ENCODE measurements at places on chromosomes 4 and X.

DNA sequence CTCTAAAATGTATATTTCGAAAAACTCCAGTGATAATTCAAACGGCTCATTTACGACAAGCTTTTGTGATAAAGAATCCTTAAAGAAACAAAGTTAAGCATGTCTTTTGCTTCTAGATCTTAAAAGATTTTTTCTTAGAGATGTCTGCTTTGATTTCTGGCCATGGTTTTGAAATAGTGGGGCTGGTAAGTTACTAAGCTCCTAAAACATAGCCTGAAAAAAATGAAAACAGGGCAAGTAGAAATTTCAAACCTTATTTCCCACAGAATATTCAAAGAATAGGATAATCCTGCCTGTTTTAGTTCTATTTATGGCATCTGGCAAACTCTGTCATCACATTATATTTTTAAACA lies 318.3 kb downstream of the ARHGAP24 start:
- DNase-seq: no peak

DNA sequence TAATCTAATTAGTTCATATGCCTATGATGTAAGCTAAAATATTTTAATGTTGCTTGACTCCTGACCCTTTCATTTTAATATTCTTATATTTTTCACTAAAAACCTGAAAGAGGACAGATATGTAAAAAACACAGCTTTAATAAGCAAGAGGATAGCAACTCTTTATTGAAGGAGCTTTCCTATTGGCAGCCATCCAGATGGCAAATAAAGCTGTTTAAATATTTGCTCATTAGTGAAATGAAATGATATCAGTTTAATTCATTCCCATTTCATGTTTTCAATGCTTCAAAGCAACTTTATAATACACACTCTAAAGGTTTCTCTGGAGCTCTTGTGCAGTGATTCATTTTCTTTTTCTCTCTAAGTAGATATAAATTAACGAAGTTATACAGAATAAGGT lies 473.4 kb downstream of the PCDH7 start:
- DNase-seq: no peak

- DNase-seq: no peak
Observed at GRCh38 chr4:26763648-26764047, 97.0 kb upstream of the STIM2 start.

DNA sequence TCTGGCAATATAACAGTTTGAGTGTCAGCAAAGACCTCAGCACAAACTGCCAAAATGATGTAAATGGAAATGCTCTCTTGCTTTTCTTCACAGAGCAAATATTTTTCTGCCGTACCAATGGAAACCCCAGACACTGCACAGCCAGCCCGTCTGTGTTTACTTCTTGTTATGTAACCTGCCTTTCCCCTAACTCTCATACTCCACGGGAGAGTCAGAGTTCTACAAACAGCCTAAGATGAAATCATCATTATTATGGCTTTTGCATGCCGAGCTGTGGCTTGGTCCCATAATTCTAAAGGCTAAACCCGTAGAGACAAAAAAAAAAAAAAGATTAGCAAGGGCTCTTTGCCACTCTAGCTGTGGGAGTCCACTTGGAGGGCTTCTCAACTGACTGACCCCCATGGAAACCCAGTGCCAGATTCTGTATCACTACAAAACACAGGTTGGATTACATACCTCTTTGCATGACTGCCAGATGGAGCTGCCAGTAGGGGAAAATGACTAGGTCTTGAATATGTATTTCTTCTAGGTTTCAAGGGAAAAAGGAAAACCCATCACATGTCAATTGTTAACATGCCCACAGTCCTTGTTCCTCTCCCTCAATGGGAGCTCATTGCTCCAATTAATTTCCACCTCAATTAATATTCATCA lies 197.2 kb upstream of the CNKSR2 start:
- DNase-seq: no peak

- no peak for DNase-seq
Observed at GRCh38 chr4:181264893-181265292, 978.3 kb upstream of the TENM3 start.

- DNase-seq: no peak
Observed at GRCh38 chr4:26793735-26794134, 66.9 kb upstream of the STIM2 start.

GRCh38 chr4:153510252-153511001 lies 44.3 kb downstream of the TMEM131L start:
- DNase-seq: no peak

DNA sequence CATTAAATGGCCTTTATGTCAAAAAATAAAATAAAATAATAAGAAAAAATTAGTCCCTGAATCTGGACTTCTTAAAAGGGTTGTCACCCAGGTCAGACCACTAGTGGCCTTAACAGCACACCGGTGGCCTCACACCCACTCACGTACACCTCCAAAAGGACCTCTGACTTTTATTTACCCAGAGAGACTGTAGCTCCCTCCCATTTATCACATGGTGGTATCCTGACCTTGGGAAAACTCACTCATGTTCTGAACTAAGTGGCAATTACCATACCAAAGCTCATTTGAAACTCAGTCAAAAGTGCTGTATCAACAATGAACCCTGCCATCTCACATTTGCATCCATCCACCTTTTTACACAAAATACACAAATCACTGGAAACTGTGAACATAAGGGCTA lies 53.1 kb upstream of the MAP3K15 start:
- no peak for DNase-seq

GRCh38 chr4:138646383-138646782 lies 369.2 kb upstream of the NOCT start:
- DNase-seq: no peak

DNA sequence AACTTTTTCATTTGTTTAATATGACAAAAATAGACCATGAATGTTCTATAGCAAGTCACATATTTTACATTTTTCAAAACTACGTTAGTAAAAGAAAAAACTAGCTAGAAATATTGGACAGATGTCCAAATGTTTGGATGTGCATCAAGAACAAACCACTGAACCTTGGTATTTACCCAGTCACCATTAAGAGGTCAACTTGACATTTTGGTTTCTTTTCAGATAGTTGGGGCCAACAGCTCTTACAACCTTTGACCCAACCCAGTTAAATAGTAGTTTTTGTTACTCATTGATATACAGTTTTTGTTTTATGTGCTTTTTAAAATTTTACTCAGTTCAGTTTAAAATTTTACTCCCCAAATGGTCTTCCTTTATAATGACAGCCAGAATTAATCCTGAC lies 238.7 kb upstream of the TET2 start:
- no peak for DNase-seq

DNA sequence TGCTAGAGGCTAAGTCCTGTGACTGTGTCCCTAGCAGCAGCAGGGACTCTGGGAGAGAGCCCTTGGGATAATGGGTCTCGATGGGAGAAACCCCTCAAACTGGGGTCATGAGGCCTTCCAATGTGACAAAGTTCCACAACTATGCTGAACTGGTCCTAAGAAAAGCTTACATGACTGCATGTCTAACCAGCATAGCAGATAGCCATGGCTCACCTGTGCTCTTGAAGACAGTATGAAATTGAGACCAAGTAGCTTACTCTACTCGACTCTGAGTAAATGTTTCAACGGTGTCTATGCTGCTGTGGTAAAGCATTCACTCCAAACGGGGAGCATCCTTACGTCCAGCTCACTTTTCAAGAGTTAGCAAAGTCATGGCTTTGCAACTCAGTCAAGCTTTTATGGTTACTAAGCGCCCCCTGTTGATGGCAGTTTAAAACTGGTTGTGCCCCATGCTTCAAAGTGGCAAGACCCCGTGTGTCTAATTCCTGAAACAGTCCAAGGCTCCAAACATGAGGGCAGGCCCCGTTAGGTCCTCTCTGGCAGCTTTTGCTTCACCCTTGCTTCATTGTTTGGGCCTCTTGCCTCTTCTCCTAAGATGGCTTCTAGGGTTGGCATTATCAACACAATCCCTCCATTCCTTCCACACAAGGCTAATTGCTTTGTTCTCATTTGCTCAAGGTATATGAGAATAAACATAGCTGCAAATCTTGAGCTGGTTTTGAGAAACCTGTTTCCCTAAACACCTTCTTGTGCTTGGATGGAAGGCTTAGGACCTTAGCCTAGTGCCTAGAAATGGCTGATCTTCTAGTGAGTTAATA lies 46.6 kb downstream of the CCNG2 start:
- peak; percentile 70 for DNase-seq

DNA sequence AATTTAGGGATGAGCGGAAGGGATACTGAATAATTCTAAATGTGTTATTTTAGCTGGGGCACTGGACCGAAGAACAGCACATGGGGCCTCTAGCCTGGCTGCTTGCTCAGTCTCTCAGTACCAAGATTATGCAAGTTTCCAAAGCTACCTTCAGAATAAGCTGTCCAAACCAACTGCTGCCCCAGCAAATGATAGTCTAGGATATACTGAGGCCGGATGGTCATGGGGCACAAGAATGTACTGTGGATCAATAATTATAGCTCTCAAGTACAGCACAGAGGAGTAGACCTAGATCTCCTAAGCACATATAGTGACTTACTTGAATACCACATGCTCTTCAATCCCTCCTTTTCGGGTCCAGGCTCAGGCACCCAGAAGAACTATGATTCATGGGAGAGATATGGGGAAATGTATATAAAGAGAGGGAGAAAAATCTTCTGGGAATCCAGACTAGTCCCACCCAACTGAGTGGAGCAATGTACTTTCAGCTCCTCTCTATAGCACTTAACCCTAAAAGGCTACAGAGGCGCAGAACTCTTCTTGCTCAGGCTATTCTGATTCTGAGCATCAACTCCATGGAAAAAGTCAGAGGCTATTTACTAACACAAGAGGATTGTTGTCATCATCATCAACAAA lies 160.3 kb upstream of the GPC4 start:
- DNase-seq: no peak

DNA sequence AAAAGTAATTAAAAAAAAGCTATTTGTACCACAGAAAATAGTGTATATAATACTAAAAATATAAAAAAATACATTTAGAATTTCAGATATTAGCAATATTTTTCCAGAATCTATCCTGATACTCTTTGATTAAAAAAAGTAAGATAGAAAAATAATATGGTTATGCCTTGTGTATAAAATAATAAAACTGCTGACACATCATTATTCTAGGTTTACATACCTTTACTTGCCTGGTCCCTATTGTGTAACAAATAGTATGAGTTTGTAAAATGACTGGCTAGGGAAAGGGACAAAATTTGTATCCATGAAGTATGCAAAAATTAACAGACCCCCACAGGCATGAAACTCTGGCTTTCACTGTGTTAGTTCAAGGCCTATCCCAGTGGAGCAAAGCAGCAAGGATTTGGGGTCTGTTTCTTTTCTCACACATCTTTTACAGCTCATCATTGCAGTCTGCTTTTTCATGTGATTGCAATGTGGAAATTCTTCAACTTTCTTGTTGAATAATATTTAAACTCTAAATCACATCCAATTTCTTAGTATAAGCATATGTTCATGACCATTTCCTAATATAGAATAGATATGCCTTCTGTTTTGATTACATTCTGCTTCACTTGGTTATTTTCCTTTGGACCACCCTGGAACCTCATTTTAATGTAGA lies 136.7 kb upstream of the PCDH18 start:
- no peak for DNase-seq

DNA sequence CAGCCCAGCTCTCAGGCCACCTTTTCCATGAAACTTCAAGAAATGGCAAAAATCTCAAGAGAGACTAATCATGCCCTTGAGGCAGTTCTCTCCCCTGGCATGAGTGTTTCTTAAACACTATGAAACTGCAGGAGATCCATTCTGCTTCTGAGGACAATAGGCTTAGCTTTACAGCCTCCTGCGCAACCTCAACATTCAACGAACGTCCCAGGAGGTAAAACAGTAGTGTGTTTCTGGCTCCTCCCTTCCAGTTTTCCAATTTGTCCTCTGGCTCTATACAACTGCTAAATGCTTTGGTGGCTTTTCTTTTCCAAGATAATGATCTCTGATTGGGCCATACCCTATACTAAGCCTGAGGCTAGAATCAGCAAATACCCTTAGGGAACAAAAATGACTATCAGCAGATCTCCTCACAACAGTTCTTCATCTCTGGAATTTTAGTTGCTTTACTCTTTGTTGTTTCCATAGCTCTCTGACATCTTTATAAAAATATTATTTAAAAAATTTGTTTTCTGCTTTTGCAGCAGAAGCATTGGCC lies 87.0 kb upstream of the FAT1 start:
- DNase-seq: no peak

DNA sequence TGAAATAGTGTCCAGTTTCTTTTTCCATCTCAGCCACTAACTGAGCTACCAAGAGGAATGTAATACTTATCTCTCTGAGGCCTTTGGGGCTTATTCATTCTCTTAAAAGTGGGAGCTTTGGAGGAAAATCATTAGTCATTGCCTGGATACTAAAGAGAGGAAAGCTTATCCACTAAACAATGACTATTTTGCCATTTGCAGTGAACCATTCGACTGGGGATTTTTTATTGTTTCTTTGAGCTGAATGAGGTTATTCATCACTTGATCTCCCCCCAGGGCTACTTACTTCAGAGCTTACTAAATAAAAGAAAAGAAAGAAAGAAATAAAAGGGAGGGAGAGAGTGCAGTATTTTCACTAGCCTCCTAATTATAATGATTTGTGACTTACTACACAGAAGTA lies 1329.5 kb upstream of the TENM3 start:
- DNase-seq: no peak

GRCh38 chr4:151715881-151716280 lies 44.9 kb downstream of the GATB start:
- no peak for DNase-seq

DNA sequence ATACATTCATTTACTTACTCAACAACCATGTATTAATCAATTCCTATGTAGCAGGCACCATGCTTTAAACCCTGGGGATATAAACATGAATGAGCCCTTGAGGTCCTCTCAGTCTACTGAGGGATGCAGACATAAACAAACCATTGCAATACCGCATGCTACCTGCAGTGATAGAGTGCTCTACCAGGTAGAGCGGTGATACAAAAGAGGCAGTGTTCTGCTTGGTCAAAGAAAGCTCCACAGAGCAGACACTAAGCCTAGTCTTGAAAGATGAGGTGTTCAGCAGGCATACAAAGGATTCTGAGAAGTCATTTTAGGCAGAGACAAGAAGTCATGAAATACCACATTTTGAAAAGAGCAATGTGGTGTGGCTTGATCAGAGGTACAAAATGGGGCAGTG lies 26.9 kb upstream of the AMOT start:
- no peak for DNase-seq

DNA sequence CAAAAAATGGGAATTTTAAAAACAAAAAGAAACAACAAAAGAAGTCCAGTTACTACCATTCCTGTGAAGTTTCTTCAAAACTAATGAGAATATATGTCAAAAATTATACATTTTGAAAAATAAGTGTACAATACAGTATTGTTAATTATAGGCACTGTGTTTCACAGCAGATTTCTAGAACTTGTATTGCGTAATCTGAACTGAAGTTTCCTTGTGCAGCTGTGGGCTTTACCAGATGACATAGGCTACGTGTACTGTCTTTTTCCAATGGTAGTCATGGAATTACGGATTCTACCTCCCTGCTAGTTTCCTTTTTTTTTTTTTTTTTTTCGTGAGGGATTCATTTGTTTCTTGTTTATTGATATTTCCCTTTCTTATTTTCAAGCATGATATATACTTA lies 113.8 kb upstream of the GABRA2 start:
- DNase-seq: no peak

DNA sequence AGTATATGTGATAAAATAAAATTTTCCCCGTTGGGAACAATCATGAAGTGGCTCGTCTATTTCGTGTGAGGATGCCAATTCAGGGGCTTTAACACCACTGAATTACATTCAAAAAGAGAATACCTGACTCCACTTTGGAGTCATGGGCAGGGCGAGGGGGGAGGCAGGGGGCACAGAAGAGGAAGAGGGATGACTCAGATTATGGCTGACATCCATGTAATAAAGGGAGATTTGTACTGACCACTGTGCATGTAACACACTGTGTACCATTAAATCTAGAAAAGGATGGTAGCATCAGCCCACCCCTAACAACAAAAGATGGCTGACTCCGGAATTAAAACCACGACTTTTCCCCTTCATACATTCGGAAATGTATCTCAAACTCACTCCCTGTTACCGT lies 1.3 kb downstream of the SLC9A7 start:
- DNase-seq: no peak
